ENCODE measurements at places on chromosomes 2 and 18.

- DNase-seq: peak; percentile 16
These were observed 225.3 kb upstream of the ARL4C start for GRCh38 chr2:234722176-234722575.

GRCh38 chr2:112794131-112794733 lies 9.9 kb upstream of the IL1A start:
- peak; percentile 33 for DNase-seq

- DNase-seq: peak; percentile 49
These were observed 94.0 kb downstream of the PLA2R1 start for GRCh38 chr2:159968279-159968900.

- DNase-seq: no peak
These were observed 120.2 kb downstream of the FEZ2 start for GRCh38 chr2:36477746-36478145.

GRCh38 chr2:215493376-215493775 lies 57.5 kb upstream of the FN1 start:
- no peak for DNase-seq
